ENCODE measurements at places on chromosomes 7 and 10. TPM values are rescaled to one million over a fixed set of nuclear protein-coding genes. Genes with fewer than 3 reads are reported as not detected.

DNA sequence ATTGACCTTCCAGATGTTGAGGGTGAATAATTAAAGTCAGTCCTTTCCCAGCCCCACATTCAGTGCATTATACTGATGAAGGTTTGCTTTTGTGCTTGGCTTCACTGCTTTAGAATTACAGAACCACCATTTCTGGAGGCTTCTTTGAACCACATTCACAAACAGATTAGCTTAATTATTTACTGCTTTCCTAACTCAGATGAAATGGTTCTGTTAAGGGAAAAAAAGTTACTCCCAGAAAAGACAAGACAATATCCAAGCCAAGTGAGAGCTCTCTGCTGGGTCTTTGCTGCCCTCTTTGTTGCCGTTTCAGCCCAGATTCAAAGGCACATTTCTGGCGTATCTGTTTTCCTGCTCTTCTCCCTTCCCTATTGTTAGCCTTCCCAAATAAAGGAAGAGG, 188.9 kb downstream of the AHR start:
- no peak for DNase-seq

UCN3 gene
- not detected for total RNA-seq

GRCh38 chr7:100065452-100066186, 15.9 kb downstream of the ZNF3 start:
- DNase-seq: no peak

GRID2IP gene
- 3.0 TPM for total RNA-seq

PLAC9 gene
- 7.3 TPM for total RNA-seq

NPM3 gene
- total RNA-seq: 223 TPM

GRCh38 chr7:111931016-111931517, 275.1 kb downstream of the DOCK4 start:
- DNase-seq: no peak

DNA sequence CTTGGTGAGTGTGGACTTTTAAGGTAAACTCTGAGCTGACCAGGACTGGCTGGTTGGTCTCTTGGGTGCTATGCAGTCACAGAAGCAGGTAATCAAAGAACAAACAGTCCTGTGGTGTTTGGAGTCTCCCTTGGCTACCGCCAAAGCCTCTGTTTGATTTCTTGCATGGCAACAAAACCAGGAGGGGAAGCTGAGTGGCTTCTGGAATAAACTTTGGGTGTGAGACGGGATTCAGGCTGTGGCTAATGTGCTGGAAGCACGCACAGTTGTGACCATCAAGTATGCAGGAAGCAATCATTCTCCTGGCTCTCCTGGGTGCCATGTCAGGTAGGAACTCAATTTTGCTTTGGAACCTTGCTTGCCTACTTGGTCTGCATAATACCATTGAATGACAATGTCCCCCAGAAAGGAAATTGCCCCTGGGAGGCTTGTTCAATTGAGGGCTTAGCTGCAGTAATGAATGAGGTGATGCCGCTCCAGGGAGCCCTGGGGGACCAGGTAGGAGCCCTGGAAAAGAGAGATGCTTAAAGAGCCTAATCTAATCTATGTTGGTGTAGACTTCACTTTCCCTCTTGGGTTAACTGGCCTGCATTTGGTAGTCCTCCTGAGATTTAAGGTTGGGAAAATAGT, at the start of gene CDHR3:
Gene CDHR3 (plus strand): TSS at position 227 of the 630 bp plus-strand sequence. CDS start 55 bp downstream, at position 282.
- no peak for DNase-seq

DNA sequence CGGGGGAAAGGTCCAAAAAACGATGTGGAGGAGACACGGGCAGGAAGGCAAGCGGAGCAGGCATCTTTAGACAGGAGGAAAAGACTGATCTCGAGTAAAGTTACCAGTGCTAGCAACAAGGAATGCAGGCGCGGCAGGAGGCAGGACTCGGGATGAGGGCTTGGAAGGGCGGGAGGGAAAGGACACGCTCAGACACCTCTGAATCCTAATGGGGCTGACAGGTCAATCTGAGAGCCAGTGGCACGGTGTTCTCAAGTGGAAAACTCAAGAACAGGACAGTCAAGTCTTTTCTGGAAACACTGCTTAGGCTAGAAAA, 155.3 kb upstream of the COBL start:
- peak; percentile 41 for DNase-seq

DNA sequence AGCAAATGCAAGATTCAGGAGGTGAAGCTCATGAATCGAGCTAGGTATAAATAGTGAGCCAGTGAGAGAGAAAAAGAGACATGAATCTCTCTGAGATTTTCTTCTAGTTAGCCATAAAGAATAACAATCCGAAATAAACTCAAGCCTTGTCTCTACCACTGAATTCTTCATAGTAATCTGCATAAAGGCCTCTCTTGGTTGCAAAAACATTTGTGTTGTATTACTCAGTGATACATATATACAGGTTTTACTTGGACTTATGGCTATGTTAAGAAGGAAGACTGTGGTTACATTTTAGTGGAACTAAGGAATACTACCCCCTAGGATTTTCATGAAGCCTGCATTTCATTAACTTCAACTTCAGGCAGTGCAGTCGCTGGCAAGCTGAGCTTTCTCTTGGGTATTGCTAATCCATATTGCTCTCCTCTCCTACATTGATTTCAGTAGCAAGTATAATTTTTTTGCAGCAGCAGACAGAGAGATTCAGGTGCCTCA, 72.7 kb upstream of the TRIL start:
- no peak for DNase-seq

- DNase-seq: no peak
Observed at GRCh38 chr7:27178366-27178765, 4.2 kb upstream of the HOXA10 start.

GRCh38 chr10:7941576-7941975, 112.9 kb upstream of the GATA3 start:
- no peak for DNase-seq

GRCh38 chr7:22672846-22673680, 53.9 kb upstream of the IL6 start:
- no peak for DNase-seq

GRCh38 chr10:103397191-103397825, 882 bp downstream of the PDCD11 start:
- no peak for DNase-seq

GSDME gene
- total RNA-seq: 5.8 TPM

CCL24 gene
- not detected for total RNA-seq

GRCh38 chr10:58444321-58444720, 59.1 kb downstream of the TFAM start:
- DNase-seq: no peak

DNA sequence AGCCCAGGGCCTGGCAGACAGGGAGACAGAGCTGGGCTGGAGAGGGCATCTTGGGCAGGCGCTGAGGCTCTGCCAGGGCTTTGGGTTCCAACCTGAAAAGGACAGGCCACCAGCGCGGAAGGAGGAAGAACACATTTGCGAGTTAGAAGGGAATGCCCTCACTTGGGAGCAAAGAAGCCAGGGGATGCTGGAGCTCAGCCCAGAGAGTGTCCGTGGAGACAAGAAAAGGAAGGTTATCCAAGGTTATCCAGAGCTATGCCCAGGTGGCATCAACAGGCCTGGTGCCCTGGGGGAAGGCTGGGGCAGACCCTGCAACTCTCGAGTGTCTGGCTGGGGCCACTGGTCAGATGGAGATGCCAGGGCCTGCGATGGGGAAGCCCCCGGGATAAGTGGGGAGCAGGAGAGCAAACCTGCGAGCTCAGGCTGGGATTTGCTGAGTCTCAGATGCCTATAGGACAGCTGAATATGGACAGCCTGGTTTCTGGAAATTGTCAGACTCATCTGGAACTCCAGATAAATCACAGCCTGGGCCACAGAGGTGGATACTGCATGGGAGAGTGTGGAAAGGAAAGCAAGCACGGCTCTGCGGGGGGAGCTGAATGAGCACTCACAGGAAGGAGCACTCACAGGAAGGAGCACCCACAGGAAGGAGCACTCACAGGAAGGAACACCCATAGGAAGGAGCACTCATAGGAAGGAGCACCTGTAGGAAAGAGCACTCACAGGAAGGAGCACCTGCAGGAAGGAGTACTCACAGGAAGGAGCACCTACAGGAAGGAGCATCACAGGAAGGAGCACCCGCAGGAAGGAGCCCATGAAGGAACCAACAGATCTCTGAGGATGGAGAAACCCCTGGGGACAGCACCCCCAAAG, 152.1 kb downstream of the ADAM12 start:
- no peak for DNase-seq

ZNF804B gene
- total RNA-seq: not detected

DNA sequence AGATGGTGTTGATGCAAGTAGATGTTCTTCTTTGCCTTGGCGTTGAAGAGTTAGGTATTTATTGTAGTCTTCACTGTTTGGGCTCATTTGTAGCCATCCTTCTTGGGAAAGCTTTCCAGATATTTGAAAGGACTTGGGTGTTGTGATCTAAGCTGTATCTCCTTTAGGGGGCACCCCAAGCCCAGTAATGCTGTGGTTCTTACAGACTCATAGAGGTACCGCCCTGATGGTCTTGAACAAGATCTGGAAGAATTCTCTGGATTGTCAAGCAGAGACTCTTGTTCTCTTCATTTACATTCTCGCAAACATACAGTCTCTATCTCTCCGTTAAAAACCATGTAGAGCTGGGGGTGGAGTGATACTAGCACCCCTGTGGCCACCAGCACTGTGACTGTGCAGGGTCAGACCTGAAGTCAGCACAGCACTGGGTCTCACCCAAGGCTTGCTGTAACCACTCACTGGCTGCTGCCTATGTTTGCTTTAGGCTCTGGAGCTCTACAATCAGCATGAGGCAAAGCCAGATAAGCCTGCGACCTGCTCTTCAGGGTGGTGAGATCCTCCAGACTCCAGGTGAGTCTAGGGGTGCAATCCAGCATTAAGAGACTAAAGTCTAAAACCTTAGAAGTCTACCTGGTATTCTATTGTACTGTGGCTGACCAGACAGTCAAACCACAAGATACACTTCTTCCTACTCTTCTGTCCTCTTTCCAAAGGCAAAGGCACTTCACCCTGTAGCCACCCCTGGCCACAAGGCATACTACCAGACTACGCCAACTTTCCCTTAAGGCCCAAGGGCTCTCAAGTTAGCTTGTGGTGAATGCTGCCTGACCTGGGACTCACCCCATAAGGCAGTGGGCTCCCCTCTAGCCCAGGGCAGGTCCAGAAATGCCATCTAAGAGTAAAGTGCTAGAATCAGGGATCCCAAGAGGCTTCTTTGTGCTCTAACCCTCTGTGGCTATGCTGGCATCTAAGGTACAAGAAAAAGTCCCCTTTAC, 209.7 kb upstream of the TMEM196 start:
- peak; percentile 74 for DNase-seq

DENND11 gene
- total RNA-seq: 20.8 TPM

- no peak for DNase-seq
Observed at GRCh38 chr10:69439813-69440506, 11.3 kb upstream of the TSPAN15 start.

IGFBP3 gene
- 2.9 TPM for total RNA-seq

- no peak for DNase-seq
Observed at GRCh38 chr10:74862625-74863024, 36.2 kb downstream of the KAT6B start.

EBLN1 gene
- not detected for total RNA-seq

TMEM60 gene
- total RNA-seq: 23.7 TPM

DNA sequence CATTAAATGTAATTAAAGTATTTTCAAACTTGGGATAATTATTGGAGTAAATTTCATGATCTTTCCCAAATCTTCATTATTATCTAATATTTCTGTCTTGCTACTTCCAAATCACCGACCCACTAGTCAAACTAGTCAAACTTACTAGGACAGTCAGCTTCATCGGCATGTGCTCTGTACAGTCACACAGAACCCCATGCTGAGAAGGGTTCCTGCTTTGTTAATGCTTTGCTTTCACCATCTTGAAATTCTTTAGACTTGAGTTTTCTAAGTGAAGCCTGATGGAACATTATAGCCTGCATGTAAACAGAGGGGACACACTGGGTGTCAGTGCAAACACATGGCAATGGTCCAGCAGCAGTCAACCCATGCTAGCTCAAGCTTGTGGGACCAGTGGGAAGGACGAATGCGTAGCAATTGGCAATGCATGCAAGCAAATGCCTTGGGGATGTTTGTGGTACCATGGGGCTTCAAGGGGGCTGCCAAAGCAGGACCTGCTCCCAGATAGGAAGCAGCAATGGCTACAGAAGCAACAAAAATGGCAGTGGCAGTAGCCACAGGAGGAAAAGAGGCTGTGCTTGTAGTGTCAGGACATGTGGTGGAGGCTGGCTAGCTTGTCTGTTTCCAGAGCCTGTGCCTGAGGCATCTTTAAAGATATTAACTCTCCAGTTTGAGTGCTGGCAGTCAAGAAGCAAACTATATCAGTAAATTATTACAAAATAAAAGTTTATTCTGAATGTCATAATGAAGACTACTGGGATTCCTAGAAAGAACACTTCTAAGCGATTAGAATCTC, 441.1 kb upstream of the SEMA3D start:
- no peak for DNase-seq

DNA sequence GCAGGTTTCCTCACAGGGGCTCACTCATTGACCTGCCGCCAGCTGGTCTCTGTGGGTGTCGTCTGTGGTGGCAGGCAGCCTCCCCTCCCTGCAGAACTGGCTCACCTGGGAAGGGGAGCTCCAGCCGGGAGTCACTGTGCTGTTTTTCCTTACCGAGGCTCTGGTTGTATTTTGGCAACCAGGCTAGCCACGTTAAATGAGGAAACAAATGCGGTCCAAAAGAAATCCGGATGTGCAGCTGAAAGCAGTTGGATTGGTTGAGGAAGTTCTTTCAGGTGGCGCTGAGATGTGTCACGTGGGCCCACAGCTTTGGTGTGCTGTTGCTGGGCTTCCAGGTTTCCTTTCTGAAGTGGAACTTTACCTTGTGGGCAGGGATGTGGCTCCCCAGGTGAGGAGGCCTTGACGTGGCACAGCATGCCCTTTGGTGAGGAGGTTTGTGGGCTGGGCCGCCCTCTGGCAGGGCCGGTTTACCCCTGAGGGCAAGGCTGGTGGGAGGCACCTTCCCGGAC, 14.2 kb downstream of the MTURN start:
- DNase-seq: no peak

- no peak for DNase-seq
Observed at GRCh38 chr10:84075226-84076046, 63.9 kb upstream of the GHITM start.

All from WTC11 (cell line).